ENCODE measurements at places on chromosomes 12 and 14.

GRCh38 chr14:101506211-101506925 is 54.9 kb upstream of the DIO3 start:
- DNase-seq = no peak

- no peak for DNase-seq
Observed at GRCh38 chr14:92600318-92601053, 86.9 kb downstream of the RIN3 start.

- DNase-seq = peak; percentile 20
Observed at GRCh38 chr14:69424149-69424923, 25.8 kb downstream of the SLC39A9 start.

GRCh38 chr14:80390906-80391305 is 179.6 kb upstream of the DIO2 start:
- no peak for DNase-seq

DNA sequence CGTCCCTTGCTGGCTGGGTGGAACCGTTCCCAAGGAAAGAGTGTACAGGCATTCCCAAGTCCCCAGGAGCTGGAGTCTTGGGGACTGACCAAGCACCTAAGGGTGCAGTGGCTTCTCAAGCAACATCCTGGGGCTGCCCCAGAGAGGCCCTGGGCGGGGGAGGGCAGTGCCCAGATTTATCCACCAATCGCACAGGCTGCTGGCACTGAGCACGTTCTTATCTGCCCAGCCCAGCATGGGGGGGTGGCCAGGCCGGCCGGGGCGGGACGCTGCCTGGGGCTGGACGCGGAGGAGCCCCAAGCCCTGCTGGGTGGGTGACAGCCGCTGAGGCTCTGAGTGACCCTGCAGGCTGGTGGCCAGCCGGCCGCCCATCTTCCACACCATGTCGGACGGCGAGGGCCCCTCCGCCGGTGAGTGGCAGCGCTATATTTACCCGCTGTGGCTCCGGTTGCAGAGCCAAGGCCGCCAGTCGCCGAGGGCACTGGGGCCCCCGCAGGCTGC is 53.4 kb downstream of the CYP46A1 start:
- DNase-seq = no peak

DNA sequence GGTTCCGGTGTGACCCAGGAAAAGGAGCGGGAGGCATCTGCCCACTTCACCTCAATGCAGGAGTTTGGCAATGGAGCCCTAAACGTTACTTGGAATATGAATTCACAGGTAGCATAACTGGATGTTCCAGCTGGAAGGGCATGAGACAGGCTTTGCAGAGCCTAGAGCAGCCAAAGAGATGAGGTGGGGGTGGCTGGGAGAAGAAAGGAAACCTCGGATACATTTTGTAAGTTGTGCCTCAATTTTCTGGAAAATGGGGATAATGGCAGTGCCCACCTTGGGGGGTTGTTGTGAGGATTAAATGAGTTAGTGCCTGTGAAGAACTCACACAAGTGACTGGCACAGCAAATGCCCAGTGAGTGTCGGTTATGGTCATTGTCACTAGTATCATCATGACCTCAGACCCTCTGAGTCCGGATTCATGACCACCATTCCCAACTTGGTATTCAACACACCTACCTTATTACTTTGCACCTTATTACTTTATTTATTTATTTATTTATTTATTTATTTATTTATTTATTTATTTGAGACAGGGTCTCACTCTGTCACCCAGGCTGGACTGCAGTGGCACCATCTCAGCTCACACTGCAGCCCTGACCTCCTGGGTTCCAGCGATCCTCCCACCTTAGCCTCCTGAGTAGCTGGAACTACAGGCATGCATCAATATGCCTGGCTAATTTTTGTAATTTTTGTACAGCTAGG is 56.0 kb downstream of the CLMN start:
- DNase-seq = no peak

All from NCI-H524 (cell line).